ENCODE measurements at places on chromosomes 6 and 20. TPM values are rescaled to one million over a fixed set of nuclear protein-coding genes. Genes with fewer than 3 reads are reported as not detected.

DNA sequence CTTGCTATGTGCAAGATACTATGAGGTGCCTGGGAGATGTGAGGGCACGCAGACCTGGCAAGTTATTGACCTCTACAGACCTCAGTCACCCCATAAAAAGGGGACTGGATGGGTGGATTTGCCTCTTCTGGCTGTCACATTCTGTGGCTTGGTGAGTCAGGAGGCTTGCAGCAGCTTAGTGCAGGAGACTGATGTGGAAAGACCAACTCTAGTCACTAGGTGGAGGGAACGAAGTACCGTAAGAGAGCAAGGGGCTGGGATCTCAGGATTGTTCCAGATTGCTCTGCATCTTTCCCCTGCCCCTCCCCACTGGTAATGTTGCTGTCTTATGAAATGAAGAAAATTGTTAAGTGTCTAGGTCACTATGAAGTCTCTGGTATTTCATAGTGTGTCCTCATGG lies 3.3 kb downstream of the MAPRE1 start:
- no peak for DNase-seq

DNA sequence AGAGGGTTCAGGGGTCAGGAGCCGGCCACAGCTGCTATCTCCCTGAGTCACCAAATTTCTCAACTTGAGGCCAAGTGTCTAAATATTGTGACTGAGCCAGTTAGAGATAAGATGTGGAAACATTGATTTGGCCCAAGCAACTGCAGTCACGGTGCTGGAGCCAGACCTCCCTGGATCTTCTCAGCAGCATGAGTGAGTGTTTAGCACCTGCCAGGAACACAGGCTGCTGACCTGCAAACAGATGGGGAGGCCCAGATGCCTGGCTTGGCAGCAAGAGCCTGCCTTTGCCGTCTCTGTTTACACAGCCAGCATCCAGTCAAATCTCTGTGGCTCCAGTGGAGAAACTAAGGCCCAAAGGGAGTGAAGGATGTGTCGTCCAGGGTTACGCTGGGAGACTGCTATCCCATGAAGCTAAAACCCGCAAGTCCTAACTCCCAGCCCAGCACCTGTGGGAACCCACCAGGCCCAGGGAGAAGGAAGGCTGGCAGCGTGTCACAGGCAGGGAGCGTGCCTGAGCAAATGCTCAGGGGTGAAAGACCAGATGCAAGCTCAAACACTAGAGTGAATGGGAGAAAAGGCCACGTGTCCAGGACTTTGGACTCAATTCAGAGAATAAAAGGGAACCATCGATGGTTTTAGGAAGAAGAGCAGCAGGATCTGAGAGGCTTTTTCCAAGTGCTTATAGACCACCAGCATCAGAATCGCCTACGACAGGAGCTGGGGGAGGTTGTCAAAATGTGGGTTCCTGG lies 15.9 kb upstream of the PTGIS start:
- peak; percentile 78 for DNase-seq

GRCh38 chr20:51995551-51995951 lies 193.2 kb upstream of the SALL4 start:
- no peak for DNase-seq

GRCh38 chr6:33965766-33966165 lies 162.0 kb upstream of the MLN start:
- DNase-seq, result no peak

- DNase-seq, result no peak
Measured at GRCh38 chr20:11918391-11918845, 725 bp downstream of the BTBD3 start.

DNA sequence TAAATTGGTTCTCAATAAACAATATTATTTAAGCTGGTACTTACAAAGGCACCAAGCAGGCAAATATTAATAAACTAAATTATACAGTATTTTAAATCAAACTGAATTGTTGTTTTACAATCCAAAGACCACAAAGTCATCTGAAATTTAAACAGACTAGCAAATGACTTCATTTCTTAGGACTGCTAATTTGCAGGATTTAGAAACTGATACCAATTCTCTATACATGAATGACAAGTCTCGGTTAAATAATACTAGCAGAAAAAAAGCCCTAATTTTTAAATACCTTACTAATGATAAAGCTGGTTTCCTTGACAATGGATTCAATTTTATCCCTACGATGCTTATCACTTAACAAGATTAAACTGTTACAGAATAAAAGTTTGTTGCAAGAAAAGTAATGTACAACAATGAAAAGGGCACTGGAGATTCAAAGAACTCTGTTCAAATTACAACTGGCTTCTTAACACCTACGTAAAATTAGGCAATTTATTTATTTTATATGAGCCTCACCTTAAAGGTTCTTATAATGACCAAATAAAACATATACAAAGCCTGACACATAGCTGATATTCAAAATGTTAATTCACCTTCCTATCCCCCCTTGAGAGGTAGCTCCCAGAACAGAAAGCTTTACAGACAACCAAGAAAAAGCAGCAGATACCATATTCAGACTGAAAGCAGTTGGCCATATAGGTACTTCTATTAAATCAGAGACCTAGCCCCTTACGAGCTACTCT lies 33.1 kb downstream of the HBS1L start:
- no peak for DNase-seq

DNA sequence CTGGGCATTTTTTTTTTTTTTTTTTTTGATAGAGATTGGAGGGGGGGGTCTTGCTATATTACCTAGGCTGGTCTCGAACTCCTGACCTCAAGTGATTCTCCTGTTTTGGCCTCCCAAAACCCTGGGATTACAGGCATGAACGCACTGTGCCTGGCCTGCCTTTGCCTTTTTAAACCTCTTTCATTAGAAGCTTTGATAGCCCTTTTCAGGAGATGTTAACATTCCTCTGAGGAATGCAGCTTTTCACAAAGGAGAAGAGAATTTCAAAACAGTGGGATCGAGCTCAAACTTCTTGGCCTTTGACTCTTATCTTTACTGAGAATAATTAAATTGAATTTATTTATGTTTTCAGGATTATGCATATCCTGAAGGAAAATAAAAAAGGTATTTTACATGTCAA lies 31.3 kb downstream of the SLC26A8 start:
- no peak for DNase-seq

Gene CAGE1
- total RNA-seq, result not detected

Gene OR2B2
- not detected for total RNA-seq

Gene SIRPD
- not detected for total RNA-seq

Gene GFOD1
- 31.8 TPM for total RNA-seq
